Right ventricle myocardium superior (tissue), 1 donor: ENCODE measurements at places on chromosomes 7 and 10. TPM values are rescaled to one million over a fixed set of nuclear protein-coding genes. Genes with fewer than 3 reads are reported as not detected.

HDAC9 gene
- total RNA-seq, result 22.8 TPM

- DNase-seq, result no peak
Observed at GRCh38 chr10:59517996-59518395, 155.6 kb upstream of the FAM13C start.

DNA sequence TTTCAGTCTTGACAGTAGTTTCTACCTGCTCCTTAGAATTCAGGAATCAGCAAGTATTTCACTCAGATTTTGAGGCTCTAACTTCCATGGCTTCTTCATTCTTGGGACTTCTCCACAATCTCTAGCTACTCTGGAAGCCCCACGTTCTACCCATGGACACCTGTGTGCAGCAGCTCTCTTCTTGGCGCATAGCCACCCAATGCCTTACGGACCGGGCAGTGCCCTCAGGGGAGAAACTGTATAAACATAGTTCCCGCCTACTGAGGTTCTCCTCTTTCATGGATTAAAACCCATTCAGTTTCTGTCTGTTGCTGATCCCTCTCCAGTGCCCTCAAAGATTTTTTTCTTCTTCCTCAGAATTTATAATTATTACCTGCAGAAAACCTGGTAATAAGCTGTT is 177.1 kb downstream of the SORCS1 start:
- DNase-seq, result no peak

SND1 gene
- total RNA-seq, result 81.9 TPM

GRCh38 chr10:44216073-44216472 is 168.8 kb downstream of the CXCL12 start:
- no peak for DNase-seq

DNA sequence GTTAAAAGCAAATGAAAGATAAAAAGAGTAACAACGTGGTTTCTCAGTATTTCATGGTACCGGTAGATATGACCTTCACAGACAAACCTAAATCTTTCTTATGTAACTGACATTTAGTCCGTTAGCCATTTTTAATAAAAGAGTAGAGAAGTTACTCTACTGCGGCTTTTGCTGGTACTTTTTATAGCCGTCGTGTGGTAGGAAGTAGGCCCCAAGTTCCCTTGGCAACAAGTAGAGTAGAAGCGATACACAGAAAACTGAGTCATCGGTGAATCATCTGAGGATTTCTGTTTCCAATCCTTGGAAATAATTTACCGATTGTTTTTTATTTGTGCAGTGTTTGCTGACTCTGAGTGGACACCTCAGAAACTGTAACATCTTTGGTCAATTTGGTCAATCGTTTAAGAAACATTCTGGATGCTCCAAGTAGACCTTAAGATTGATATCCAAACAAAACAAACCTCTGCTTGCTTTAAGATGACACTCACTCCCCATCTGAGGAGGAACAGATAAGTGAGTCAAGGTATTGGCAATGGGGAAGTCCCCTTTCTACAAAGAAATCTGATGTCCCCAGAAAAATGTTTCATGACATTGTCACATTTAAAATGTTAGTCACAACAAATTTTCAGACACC is 63.9 kb upstream of the AHR start:
- no peak for DNase-seq

DNA sequence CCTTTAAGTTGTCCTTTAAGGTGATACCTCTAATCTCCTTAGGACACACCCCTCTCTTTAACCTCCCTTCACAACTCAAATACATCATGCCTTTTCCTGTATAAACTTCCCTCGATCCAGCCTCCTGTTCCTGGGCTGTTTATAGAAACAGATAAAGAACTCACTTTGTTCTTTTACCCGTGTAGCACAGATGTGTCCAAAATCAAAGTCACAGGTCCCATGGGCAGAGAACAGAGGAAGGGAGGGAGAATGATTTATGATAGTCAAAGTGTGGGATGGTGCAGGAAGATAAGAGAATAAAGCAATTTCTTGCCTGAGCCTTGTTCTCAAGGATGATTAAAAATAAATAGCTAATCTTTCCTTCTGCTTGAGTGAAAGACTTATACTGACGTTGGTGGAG is 50.3 kb upstream of the CABCOCO1 start:
- no peak for DNase-seq

NEUROD6 gene
- not detected for total RNA-seq

DNA sequence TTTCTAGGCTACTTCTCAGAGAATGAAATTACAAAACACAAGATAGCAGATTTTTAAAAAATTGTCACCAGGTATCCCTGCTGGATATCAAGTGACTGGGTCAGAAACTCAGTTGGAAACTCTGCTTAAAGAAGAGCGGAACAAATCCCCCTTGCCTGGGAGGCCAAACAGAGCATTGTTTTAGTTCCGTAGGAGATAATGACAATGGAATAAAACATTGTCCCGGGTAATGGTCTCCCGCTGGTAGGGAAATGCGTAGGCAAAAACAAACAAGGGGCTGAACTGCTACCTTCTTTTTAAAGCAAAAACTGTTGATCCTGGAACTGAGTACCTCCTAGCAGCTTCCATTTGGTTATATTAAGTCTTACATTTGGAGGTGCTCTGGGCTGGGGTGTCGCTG is 21.3 kb upstream of the VAX1 start:
- no peak for DNase-seq

DNA sequence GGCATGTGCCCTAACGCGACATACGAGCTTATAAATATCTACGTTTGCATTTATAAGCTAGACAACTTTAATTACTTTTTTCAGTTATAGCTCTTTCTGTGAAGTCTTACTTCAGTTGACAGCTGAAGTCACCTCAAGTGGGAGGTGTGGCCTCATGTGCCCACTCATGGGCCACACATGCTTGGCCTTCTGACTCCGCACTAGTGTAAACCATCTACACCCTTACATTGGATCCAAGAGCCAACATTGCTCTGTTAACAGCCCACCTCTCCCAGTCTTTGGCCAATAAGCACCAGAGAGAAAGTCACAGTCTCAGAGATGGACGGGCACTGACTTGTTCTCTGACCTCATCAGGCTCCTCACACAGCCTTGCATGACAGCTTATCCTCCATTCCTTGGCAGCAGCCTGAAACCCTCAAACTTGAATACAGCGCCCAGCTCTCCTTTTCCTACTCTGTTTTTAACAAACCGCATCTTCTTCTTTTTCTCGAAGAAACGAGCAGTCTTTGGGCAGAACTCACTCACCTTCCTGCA is 70.9 kb upstream of the AMPH start:
- no peak for DNase-seq

DNA sequence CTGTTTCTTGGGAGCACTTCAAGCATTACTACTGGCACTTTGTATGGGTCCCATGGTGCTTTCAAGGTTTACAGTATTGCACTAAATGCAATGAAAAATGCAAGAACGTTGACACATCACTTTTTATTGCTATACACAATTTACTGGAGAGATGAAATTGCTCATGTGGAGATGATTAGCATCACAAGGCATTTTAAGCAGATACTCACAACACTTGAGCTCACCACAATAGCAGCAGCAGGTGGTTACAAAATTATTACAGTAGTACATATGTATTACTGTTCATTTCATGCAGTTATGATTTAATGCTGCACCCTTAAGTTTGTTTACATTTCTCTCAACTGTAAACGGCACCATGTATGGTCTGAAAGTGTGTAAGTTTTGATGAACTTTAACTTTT is 537.7 kb downstream of the GRM8 start:
- DNase-seq, result no peak

GRCh38 chr10:93495654-93496321 is 624 bp upstream of the CEP55 start:
- peak; percentile 55 for DNase-seq

GPER1 gene
- total RNA-seq, result 2.5 TPM

- peak; percentile 82 for DNase-seq
Observed at GRCh38 chr7:155490697-155491628, 33.0 kb downstream of the EN2 start.

DNA sequence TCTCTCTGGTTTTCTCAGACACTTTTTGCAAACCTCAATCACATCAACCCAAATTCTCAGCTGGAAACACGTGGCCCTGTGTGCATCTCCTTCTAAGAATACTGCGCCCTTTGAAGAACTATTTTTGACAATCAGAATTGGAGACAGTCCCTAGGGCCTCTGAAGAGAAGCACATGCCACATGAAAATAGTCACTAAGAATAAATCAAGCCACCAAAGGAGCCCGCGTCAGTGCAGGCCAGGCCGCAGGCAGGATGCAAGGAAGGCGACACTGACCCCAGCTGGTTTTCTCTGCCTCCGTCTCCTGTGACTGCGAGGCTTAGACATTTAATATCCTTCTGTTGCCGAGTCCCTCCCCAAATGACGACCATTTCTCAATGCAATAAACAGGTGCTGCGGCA is 88.0 kb upstream of the ADAM12 start:
- no peak for DNase-seq

SUN3 gene
- not detected for total RNA-seq

- DNase-seq, result no peak
Observed at GRCh38 chr7:130032698-130033097, 18.5 kb downstream of the ZC3HC1 start.

CYP26A1 gene
- not detected for total RNA-seq

GRCh38 chr7:19114551-19114855 is 2.9 kb downstream of the TWIST1 start:
- DNase-seq, result no peak

DNA sequence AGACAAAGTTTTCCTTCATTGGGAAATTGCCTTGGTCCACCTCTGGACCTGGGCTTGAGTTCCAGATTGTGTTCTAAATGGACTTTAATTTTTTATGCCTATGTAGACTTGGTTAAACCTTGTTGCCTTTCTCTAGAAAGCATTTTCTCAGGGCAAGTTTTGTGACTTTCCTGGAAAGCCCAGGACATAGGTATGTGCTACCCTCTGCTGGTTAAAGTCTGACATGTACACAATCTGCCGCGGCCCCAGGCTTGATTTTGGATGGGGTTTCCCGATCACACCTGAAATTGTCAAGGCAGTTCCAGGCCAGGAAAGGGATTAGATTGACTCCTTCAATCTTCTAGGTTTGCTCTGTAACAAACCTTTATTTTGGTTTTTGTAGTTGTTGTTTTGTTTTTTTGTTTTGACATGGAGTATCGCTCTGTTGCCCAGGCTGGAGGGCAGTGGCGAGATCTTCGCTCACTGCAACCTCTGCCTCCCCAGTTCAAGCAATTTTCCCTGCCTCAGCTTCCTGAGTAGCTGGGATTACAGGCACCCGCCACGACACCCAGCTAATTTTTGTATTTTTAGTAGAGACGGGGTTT is 14.1 kb upstream of the AKR1B10 start:
- peak; percentile 48 for DNase-seq

SH2B2 gene
- total RNA-seq, result 0.67 TPM

DNA sequence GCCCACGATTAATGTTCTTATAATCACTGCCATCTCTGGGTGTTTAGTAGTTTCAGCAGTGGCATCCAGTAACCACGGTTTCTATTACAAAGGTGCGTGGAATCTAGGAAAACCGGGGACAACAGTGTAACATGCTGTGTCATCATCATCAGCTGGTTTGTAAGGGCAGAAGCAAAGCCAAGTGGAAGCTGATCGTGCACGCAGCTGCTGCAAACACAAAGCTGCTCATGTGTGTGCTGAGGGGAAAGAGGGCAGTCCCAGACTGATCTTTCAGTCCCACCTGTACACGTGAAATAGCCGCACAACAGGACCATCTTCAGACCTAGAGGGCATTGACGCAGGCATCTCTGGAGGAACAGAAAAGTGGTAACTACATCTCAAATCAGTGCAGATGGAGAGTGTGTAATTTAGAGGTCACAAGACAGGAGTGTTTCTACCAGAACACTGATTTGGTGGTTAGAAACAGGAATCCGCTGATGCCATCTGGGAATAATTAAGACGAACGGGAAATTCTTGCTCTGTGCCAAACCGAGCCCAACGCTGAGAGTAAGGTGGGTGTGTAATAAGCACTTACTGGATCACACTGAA is 13.4 kb downstream of the ANKRD16 start:
- DNase-seq, result no peak

NUTM2A gene
- total RNA-seq, result 1.9 TPM

- DNase-seq, result no peak
Observed at GRCh38 chr7:16915405-16915804, 33.6 kb upstream of the AGR3 start.

- DNase-seq, result no peak
Observed at GRCh38 chr7:48078470-48078869, 10.6 kb upstream of the UPP1 start.

- no peak for DNase-seq
Observed at GRCh38 chr10:113527211-113527906, 25.5 kb upstream of the HABP2 start.

DNA sequence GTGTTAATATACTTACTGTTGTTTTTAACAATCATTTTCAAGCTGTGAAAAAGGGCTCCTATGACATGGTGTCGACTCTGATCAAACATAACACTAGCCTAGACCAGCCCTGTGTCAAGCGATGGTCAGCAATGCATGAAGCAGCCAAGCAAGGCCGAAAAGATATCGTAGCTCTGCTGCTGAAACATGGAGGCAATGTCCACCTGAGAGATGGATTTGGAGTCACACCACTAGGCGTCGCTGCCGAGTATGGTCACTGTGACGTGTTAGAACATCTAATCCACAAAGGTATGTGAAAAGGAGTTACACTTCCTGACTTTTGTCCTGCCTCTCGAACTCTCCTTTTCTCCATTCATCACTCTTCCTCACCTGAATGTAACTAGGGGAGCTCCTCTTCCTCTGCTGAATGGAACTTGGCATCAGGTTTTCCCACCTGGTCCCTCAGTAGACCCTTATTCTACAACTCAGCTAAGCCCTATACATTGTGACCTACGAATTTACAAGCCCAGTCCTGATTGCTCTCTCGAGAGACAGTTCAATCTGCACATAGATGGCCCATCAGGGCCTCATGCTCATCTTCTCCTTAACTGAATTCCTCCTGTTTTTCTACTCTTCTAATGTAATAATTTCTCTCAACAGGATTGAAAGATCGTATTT is 23.0 kb downstream of the ASB15 start:
- peak; percentile 52 for DNase-seq

MOGAT3 gene
- not detected for total RNA-seq

- no peak for DNase-seq
Observed at GRCh38 chr10:113291413-113291812, 261.4 kb upstream of the HABP2 start.

SAMD9 gene
- 2.7 TPM for total RNA-seq

GRCh38 chr7:12827219-12827821 is 139.9 kb downstream of the ARL4A start:
- DNase-seq, result no peak

GRCh38 chr7:2757361-2757903 is 69.4 kb downstream of the AMZ1 start:
- peak; percentile 70 for DNase-seq

R3HCC1L gene
- total RNA-seq, result 4.9 TPM

GRCh38 chr7:134777908-134778580 is 1.4 kb upstream of the CALD1 start:
- DNase-seq, result no peak

NUTM2D gene
- total RNA-seq, result 4.0 TPM

TDRD1 gene
- total RNA-seq, result 5.8 TPM

SPAM1 gene
- total RNA-seq, result not detected

- DNase-seq, result no peak
Observed at GRCh38 chr7:51982653-51983052, 666.0 kb upstream of the COBL start.
